Kidney (tissue), 22 donors: ENCODE measurements at places on chromosomes 2 and 18. TPM values are rescaled to one million over a fixed set of nuclear protein-coding genes. Genes with fewer than 3 reads are reported as not detected.

PLGLB2 gene
- polyA plus RNA-seq = 1.3 TPM

C2orf78 gene
- not detected for polyA plus RNA-seq

ADRA2B gene
- polyA plus RNA-seq = 4.8 TPM

C2orf15 gene
- 6.6 TPM for polyA plus RNA-seq

DPP4 gene
- polyA plus RNA-seq = 29.4 TPM

AMER3 gene
- not detected for polyA plus RNA-seq

FBXO36 gene
- polyA plus RNA-seq = 3.8 TPM

RPL37A gene
- polyA plus RNA-seq = 4,316 TPM

TBC1D8 gene
- 7.4 TPM for polyA plus RNA-seq

AMMECR1L gene
- 6.3 TPM for polyA plus RNA-seq

DPYSL5 gene
- not detected for polyA plus RNA-seq

SERPINB2 gene
- polyA plus RNA-seq = not detected

BIN1 gene
- polyA plus RNA-seq = 167 TPM

NYAP2 gene
- not detected for polyA plus RNA-seq

SCYGR4 gene
- not detected for polyA plus RNA-seq

COBLL1 gene
- 39.7 TPM for polyA plus RNA-seq

ACMSD gene
- 152 TPM for polyA plus RNA-seq

IL1F10 gene
- not detected for polyA plus RNA-seq

CCDC195 gene
- polyA plus RNA-seq = not detected

SCG2 gene
- 0.30 TPM for polyA plus RNA-seq

TMEM163 gene
- polyA plus RNA-seq = 2.6 TPM

EHD3 gene
- 45.3 TPM for polyA plus RNA-seq

FAM237A gene
- polyA plus RNA-seq = not detected

CIAO1 gene
- polyA plus RNA-seq = 48.2 TPM

DSEL gene
- 1.9 TPM for polyA plus RNA-seq

RAB31 gene
- polyA plus RNA-seq = 17.3 TPM

GALNT5 gene
- 0.06 TPM for polyA plus RNA-seq

SPR gene
- 102 TPM for polyA plus RNA-seq

NT5C1B gene
- not detected for polyA plus RNA-seq

HRH4 gene
- polyA plus RNA-seq = not detected
